CD4-positive, alpha-beta T cell treated with Interleukin-10 for 1 hour (primary cell): ENCODE measurements at places on chromosomes 12 and 14.

DNA sequence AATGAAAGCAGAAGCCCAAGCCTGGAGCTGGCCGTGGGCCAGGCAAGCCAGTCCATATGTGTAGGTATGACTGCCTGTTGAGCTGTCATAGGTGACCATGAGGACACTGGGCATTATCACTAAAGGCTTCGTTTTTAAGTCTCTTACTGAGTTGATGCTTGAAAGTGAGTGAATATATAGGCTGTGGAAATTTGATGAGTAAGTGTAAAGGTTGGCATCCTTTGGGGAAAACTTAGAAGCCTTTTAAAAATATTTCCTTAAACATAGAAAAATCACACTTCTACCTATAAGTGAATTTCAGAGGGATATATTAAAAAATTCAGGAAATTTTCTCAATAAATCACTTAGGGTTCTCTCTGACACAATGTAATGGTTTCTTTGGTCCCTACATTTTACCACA is 396.5 kb downstream of the FOXG1 start:
- no peak for DNase-seq

DNA sequence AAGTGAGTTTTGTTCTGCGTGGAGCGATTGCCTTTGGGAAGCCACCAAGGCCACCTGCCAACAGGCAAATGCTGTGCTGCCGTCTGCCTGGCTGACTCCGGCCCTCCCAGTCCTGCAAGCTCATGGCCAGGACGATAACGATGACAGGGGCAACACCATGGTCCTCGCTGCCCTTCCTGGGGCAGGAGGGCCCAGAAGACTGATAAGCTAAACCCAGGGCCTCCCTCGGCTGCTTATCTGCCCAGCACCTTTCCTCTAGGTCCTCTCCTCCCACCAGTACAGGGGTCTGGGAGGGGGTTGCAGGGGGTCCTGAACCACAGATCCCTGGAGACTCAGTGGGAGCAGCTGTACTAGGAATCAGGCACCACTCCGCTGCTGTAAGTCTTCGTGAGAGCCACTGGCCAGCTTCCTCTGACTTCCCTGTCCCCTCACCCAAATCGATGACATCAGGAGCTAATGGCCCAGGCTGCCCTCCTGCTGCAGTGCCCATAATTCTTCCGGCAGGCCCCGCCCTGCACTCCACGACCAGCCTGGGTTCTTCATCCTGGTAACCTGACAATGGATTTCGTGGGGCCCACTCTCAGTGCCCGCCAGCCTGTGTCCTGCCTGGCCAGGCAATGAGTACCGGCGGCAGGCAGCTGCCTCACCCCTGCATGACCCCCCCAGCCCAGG is 5.1 kb downstream of the ANKRD9 start:
- no peak for DNase-seq

- no peak for DNase-seq
Observed at GRCh38 chr14:54931101-54931500, 28.5 kb upstream of the GCH1 start.

DNA sequence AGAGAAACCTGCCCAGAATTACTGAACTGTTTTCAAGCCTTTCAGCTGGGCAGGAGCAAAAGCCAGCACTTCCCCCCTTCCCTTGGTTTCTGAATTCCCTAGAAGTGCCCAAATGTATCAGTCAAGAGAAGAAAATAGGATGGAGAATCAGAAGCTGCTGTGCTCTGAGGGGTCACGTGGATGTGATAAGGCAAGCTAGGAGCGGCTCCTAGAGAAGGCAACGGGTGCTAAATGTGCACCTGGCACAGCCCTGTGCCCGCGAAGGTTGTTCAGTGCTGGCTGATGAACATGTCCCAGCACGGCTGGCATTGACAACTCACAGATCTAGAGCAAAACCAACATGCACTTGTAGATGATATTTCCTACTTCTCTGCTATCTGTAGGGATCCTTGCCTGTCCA is 8.3 kb downstream of the EMG1 start:
- no peak for DNase-seq
